ENCODE measurements at places on chromosomes 5 and 9.

GRCh38 chr9:127566351-127567001 lies 45.6 kb upstream of the STXBP1 start:
- no peak for DNase-seq

- no peak for DNase-seq
Observed at GRCh38 chr9:20559231-20559890, 62.9 kb downstream of the MLLT3 start.

DNA sequence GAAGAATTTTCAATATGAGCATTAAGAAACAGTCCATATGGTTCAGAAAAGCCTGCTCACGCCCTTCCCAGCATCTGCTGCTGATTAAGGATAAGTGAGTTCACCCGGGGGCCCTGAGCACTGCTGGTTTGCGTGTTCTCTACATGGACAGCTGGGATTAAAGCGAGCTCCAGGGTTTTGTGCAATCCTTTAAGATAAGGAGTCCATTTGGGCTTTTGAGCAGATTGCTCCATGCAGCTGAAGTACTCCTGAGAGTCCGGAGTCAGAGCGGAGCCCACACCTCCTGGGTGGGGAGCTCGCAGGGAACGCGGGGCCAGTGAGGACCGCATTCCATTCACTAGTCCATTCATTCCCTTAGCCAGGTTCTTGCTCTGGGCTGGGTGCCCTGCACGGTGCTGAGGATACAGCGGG lies 149.3 kb upstream of the COL5A1 start:
- no peak for DNase-seq

DNA sequence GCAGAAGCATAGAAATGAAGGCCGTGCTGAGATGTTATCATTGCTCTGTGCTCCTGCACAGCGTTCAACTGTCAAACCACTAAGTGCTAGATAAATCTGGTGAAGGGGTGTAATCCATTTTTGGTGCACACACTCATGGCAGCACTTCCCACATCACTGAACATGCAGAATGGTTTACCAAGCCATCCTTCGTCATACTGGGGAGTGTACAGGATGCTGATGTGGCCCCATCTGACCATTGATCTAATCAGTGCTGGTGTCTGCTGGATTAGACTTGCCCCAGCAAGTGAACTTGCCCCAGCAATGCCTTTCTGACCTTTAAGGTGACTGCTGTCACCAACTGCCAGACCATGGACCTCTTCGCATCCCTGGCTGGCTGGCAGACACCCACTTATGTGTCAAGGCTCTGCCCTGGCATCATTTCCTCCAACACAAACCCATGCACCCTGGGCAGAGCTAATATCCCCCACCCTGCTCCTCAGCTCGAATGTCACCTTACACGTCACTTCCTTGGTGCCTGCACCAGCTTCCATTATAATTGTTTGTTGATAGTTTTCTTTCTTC lies 4.2 kb upstream of the SEMA4D start:
- DNase-seq: no peak

- DNase-seq: no peak
Observed at GRCh38 chr5:5795074-5795771, 372.7 kb downstream of the ICE1 start.

DNA sequence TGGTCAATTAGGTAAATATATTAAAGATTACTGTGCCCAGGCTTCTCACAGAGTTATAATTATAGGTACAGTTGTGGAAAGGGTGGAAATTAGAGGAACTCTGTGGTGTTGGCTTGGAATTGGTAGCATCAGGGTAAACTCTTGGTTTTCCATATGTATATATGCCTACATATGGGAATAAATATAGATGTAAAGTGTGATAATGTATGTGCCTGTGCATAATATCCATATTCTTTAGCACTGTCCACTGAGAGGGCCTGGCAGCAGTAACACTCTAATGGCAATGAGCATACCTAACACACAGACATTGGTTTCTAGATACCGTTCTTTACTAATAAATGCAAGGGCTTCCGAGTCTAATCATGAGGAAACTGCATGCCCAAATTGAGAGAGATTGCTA lies 4.0 kb upstream of the PTPDC1 start:
- no peak for DNase-seq
